ENCODE measurements at places on chromosomes 12 and 14.

DNA sequence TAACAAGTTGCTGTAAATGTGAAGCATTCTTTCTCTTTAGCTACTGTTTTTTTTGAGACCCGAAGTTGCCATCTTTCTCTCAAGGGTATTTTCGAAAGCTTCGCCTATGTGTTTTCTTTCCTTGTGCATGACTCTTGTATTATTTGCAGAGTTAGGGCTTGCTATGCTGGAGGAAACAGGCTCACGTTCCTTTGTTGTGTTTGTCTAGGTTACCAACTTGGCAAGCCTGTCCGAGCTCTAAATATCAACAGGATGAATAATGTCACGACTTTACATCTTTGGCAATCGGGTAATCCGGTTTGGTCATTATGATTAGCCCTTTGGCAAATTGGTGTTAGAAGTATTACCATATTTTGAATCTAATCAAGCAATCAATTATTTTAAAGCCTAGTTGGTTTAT is 15.9 kb upstream of the ATP6V0A2 start:
- DNase-seq, result no peak

DNA sequence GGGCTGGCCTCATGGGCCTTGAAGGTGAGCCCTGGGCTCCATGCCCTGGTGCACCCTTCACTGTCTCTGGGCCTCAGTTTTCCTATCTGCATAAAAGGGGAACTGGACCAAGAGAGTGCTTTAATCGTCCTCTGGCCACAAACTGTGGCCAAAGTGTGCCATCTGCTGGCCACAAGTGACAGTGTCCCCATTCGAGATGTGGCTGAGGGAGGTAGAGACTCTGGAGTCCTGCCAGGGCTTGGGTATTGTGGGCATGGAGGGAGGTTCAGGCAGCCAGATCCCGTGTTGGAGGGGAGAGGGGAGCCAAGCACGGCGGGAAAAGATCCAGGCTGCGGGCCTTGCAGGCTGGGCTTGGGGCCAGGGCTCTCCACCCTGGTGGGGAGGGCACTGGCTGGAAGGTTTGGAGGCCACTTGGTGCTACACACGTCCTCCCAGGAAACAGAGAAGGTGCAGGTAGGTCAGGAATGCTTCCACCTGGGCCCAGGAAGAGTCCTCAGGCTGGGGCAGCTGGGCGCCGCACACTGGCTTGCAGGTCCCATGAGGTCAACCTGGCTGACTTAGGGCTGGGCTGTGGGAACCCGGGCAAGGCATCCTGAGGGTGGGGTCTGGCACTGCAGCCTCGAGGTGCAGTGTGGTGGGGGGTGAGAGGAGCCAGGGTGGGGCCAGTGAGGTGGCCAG is 7.3 kb upstream of the KIF26A start:
- DNase-seq, result peak; percentile 1

DNA sequence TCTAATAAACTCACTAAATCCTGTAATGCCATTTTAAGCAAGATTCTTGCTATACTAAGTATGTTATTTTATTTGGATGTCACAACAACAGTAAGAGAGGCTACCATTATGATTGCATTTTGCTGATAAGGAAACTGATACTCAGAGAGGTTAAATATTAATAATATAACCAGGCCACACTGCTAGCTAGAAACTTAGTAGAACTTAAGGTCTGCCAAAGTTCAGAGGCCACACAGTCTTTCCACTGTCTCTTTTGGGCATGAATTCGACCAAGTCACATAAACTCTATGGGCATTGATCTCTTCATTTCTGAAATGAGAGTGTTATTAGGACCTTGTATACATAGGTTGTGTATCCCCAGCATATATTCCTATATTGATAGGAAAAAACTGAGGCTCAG is 147.9 kb downstream of the SYNE2 start:
- DNase-seq, result no peak

DNA sequence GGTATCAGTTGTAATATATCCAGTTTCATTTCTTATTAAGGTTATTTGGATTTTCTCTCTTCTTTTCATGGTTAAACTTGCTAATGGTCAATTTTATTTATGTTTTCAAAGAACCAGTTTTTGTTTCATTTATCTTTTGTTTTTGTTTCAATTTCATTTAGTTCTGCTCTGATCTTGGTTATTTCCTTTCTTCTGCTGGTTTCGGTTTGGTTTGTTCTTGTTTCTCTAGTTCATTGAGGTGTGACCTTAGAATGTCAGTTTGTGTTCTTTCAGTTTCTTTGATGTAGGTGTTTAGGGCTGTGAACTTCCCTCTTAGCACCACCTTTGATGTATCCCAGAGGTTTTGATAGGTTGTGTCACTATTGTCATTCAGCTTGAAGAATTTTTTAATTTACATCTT is 145.6 kb upstream of the SLCO1B1 start:
- no peak for DNase-seq
